IPS DF 6.9 (cell line): ENCODE measurements at places on chromosomes 12 and 14.

- no peak for DNase-seq
These were observed 3.1 kb downstream of the PRB4 start for GRCh38 chr12:11307143-11307542.

- no peak for DNase-seq
These were observed 18.0 kb upstream of the GUCY2C start for GRCh38 chr12:14714437-14714836.

GRCh38 chr12:94731733-94732360 lies 81.5 kb upstream of the TMCC3 start:
- DNase-seq: no peak

DNA sequence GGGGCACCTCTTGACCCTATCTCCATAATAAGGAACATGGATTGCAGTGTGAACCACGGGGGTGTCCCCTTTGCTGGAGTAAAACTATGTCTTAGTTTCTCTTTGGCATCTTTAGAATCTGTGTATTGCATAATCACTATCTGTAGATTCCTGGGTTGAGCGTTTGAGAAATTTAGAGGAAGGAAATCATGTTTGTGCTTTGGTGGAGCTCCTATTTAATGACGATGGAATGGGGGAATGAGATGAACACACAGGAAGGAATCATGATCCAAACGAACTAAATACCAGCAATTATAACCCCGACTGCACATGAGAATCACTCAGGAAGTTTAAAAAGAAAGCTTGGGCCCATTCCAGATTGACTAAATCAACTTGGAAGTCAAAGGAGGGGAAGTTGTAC lies 1.3 kb upstream of the MYG1 start:
- no peak for DNase-seq

DNA sequence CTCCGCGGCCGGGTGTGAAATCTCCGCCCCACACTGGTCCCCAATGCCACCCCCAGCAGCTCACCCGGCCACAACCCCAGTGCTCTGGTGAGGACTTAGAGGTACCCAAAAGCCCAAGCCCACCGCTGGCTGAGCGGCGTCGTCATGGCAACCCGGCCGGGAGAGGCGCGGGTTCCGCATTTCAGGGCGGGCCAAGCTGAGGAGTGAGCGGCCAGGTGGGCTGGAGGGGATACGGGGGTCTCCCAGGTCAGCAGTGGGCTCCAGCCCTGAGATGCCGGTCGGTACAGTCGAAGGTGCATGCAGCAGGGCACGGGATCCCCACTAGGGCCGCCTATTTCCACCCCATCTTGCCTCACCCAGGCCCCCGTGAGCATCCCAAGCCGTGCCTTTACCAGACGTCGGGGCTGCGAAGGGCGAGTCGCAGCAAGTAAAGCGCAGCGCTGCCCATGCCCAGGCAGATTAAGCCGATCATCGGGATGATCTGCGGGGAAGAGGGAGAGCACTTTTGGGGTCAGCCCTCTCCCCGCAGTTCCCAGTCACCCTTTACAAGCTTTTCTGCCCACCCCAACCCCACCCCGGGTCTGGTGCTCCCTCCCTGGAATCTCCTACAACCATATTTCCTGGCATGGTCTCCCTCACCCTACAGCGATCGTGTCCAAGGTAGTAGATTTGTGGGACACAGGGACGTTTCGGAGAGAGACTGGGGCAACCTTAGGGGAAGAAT lies 6.9 kb downstream of the SHMT2 start:
- no peak for DNase-seq
